ENCODE measurements at places on chromosomes 16 and 17.

GRCh38 chr17:63524051-63524450 is 893 bp downstream of the KCNH6 start:
- DNase-seq: no peak

DNA sequence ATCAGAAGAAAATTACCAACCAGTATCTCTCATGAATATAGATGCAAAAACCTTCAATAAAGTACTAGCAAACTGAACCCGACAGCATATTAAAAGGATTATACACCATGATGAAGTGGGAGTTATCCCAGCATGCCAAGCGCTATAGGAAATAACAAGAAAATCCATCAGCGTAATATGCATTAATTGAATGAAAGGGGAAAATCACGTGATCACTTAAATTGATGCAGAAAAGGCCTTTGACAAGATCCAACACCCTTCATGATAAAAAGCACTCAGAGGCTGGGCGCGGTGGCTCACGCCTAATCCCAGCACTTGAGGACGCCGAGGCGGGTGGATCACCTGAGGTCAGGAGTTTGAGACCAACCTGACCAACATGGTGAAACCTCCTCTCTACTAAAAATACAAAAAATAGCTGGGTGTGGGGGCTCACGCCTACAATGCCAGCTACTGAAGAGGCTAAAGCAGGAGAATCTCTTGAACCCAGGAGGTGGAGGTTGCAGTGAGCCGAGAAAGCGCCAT is 4.8 kb downstream of the CTRB2 start:
- no peak for DNase-seq

DNA sequence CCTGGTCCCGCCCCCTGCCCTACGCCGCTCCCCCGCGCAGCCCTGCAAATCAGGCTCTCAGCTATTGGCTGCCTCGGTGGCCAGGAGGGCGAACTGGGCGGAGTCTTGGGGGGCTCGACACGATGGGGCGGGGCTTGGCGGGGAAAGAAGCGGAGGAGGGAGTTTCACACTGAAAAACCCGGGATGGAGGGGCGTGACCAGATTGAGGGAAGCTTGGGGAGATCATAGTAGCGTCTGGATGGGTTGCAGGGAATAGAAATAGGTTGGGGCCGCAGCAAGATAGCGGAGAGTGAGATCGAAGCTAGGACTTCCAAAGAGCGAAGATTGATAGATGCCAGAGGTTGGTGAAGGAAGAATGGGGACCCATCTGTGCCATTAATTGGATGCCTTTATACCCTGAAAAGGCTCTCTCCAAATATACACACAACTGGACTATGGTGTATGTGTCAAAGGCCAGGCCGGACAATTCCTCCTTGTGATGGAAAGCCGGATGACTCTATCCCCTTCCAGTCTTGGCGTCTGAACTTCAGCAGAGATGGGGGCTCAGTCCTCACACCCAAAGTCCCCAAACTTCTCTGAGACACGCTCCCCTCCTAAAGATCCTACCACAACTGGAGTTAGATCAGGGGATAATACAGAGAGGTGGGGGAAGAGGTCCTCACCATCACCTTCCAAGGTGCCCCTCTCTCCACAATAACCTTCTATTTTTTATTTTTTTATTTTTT is 376 bp upstream of the STAC2 start:
- DNase-seq: peak; percentile 37

- DNase-seq: peak; percentile 41
These were observed 117.8 kb downstream of the SOCS1 start for GRCh38 chr16:11138022-11138768.

- peak; percentile 33 for DNase-seq
These were observed 31.5 kb downstream of the QPRT start for GRCh38 chr16:29710227-29711219.

DNA sequence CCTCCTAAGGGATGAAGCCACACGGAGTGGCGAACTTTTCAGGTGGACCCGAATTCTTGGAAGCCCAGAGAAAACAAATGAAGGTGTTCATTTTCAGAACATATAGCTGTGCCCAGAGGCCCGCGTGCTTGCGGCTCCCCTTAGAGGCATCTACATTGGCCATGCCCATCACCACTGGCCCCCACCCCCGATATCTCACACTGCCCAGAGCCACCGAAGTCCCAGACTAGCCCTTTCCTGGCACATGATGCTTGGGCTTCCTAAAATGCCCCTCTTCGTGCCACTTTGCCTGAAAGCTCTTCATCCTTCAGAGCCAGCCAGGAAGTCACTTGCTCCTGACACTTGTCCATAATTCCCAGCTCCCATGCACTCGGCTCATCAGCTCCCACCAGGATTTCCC is 2.1 kb upstream of the HEXIM1 start:
- DNase-seq: no peak

DNA sequence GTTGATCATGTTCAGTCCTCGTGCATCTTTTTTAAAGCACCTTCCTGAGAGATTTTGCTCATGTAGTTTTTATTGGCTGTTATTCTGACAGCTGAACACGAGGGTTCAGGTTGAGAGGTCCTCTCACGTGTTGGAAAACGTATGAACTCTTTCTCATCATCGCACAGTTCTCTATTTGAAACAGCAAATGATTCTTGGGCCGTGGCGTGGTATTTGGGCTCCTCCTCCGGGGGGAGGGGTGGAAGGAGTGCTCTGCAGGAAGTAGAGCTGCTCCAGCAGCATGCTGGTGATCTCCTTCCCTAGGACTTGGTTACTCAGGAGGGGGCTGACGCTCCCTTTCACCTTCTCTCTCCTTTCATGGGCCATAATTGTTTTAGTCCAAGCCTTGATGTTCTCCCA is 70.4 kb downstream of the KSR1 start:
- peak; percentile 78 for DNase-seq

GRCh38 chr17:6546069-6546718 is 10.2 kb downstream of the PITPNM3 start:
- no peak for DNase-seq

DNA sequence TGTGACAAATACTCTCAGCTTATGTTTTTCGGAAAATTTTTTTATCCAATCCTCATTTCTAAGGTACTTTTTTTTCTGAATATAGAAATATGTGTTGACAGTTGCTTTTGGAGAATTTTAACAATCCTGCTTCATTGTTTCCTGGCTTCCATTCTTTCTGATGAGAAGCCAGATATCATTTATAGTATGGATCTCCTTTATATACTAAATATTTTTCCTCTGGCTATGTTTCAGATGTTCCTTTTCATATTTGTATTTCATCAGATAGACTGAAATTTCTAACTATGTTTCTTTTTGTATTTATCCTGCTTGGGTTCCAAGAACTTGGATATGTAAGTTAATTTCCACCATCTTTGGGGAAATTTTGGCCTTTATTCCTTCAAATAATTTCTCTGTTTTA is 138.9 kb upstream of the CDH11 start:
- no peak for DNase-seq

- DNase-seq: no peak
These were observed 7.3 kb upstream of the IL34 start for GRCh38 chr16:70638814-70639792.

DNA sequence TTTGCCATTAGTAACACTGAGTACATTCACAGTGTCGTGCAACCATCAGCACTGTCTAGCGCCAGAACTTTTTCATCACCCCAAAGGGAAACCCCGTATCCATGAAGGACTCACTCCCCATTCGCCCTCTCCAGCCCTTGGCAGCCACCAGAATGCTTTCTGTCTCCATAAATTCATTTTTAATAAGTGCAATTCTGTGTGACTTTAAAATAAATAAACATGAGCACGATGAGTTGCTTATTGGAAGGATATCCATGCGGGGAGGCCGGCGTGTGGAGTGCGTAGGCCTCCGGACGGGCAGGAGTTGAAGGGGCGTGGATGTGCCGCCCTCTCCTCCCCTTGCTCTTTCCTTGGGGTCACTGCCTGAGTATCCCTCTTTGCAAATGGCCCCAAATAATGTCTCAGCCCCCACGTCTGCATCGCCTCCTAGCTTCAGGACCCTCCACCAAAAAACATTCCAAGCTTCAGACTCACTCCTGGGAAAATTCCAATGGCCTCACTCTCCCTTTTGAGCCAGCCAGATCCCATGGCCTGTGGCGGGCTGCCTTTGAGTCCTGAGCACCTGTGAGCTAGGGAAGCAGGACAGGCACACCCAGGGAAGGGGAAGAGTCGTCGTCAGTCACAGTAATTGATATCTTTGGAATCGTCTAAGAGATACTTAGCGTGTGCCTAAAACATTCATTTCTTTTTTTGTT is 306.3 kb downstream of the SEC14L1 start:
- DNase-seq: no peak

GRCh38 chr17:80195671-80196529 is 24.2 kb downstream of the SGSH start:
- DNase-seq: peak; percentile 65

- DNase-seq: no peak
These were observed 42.4 kb upstream of the CRISPLD2 start for GRCh38 chr16:84777435-84777834.

- no peak for DNase-seq
These were observed 40.1 kb downstream of the NKD1 start for GRCh38 chr16:50588276-50588675.

GRCh38 chr17:81067391-81067811 is 32.5 kb downstream of the BAIAP2 start:
- DNase-seq: no peak

GRCh38 chr16:80167657-80168390 is 373.0 kb upstream of the DYNLRB2 start:
- DNase-seq: no peak

GRCh38 chr17:29620271-29620670 is 2.4 kb downstream of the CORO6 start:
- no peak for DNase-seq

- DNase-seq: peak; percentile 27
These were observed 83.2 kb downstream of the TMC6 start for GRCh38 chr17:78045316-78045715.

DNA sequence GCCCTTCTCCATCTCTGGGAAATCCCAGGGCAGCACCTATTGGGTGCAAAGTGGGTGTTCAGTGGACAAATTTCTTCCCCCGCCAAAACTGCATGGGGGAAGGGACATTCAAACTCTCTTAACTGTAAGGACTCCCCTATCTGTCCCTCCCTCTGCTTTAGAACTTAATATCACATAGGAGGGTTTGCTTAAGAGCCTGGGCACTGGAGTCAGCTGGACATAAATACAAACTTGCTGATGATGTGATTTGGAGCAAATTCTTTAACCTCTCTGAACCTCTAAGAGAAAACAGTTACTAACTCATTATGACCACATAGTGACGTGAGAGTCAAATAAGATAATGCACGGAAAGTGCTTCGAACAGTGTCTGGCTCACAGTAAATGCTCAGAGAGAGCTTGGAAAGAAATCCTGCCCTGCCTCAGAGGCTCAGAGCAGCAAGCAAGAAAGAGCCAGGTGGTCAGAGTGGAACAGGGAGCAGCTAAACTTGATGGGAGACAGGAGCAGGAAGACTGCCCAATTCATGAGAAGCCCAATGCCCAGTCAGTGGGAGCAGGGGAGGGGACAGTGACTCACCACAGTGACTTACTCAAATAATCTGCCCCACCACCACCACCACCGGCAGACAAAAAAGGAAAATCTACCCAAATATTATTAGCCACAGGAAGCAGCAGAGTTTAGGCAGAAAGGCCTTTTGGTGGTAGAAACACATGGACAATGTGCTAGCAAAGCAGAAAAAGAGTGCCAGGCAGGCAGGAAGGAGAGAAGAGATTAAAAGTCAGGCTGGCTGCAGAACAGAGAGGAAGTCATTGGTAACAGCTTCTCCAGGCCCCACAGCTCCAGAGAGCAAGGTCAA is 23.9 kb upstream of the CCL1 start:
- DNase-seq: no peak

DNA sequence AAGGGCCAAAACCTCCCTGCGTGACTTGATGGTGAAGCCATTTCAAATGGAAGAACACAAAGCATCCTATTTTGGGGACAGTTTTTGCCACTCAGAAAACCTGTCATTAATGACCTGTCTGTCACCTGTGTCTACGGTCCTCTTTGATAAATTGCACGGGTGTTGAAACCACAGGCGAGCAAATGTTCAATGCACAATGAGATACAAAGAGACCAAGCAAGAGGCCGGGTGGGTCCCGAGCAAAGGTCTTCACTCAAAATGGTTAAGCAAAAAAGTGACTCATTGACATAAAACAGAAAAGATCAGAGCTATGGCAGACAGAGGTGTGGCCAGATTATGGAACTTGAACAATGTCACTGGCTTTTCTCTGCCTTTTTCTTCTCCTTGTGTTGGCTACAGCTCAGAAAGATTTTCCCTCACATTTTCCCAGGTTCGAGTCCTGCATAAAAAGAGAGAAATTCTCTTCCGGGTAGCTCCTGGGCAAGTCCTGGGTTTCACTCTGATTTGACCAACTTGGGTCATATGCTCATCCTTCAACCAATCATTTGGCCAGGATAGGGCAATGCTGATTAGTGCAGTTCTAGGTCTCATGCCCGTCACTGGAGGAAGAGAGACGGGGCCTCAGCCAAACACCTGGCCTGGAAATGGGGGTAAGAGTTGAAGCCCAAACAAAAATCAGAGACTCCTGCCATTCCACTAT is 92.2 kb downstream of the CMC2 start:
- DNase-seq: no peak

GRCh38 chr17:49513044-49513395 is 17.9 kb downstream of the NGFR start:
- DNase-seq: no peak

- no peak for DNase-seq
These were observed 9.1 kb downstream of the UNC13D start for GRCh38 chr17:75834928-75835653.

DNA sequence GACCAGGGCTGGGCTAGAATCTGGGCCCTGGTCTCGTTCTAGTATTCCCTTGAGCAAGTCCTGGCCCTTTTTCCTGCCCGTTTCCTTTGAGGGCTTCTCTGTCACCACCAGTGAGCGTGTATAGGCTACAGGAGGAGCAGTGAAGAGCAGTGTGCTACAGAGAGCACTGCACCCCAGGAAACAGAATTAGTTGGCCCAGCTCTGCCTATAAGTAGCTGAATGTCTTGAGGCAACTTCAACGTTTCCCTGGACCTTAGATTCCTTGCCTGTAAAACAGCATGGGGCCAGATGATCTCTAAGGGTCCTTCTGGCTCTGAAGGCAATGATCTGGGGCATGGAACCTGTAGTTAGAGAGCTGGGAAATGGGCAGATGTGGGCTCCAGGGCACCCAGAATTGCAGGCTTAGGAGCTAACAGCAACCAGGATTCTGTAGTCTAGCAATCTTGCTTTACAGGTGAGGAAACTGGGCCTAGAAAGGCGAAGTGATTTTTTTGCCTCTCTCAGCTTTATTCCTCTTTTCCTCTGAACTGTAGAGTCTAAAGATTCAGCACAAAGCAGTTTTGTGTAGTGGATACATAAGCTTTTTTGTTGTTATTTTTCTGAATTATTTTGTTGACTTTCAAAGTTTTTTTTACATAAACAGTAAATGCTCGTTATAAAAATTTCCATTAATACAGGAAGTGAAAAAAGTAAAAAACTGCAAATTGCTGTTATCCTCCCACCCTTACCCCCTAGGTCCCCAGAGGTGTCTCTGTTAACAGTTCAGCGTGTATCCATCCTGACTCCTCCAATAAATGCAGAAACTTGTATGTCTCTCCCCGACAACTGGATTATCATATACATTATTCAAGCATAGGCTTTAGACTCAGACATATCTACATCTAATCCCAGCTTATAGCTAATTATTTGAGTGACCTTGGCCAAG is 1.7 kb upstream of the MYL4 start:
- DNase-seq: no peak

Measured in activated CD4-positive, alpha-beta memory T cell treated with anti-CD3 and anti-CD28 coated beads for 36 hours (primary cell).